ENCODE measurements at places on chromosomes 13 and 19. TPM values are rescaled to one million over a fixed set of nuclear protein-coding genes. Genes with fewer than 3 reads are reported as not detected.

- DNase-seq = no peak
Observed at GRCh38 chr13:100561599-100562204, 26.9 kb downstream of the GGACT start.

DNA sequence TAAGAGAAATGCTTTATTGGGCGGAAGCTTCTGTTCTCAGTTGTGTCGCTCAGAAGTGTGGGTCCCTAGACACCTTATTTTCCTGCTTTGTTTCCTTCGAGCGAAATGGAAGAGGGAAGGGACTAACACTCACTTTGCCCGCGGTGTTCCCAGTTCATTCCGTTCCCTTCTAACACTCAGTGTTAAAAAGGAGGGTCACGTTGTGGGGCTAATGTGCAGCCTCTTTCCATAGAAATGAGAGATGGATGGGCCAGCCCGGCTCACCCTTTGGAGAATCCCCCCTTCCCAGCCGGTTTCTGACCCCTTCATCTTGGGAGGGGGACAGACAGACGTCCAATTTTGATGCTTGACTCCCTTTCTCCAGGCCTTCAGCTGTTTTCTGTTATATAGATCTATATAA lies 2.3 kb downstream of the ATP11A start:
- DNase-seq = no peak

Gene PEAK3
- 0.78 TPM for total RNA-seq

Gene FCER2
- total RNA-seq = 0.64 TPM

Measured in left colon (tissue), 2 donors.